ENCODE measurements at places on chromosomes 6 and 20. TPM values are rescaled to one million over a fixed set of nuclear protein-coding genes. Genes with fewer than 3 reads are reported as not detected.

DNA sequence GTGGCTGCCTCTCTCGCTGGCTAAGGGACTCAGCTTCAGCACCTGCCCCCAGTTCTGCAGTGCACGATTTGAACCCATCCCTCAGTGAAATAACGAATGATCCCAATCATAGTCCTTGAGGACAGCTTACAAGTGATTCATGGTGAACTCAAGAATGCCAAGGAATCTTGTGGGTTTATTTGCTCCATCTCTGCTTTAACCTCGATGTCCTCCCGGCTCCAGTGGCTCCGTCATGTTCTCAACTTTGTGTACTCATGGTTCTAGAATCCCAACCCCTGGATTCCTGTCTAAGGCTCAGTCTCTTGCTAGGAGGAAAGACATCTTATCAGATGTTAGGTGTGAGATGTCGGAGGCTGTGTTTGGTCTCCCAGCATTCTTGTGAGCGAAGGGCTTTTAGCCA lies 29.0 kb upstream of the GTSF1L start:
- no peak for DNase-seq

DNA sequence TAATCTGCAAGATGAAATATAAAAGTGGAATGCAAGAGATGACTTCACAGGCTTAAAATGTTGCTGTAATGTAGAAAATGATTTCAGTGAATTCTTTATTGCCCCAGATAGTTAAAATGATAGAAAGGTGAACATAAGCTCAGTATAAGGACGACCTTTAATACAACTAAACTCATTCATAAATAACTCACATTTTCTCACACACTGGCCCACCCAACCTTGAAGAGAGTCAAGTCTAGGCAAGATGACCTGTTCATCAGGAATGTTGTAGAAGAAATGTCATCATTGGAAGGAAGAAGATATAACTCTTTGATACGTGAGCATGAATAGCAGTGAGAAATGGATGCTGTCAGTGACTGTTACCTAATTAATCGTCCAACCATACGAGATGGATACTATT lies 111.1 kb upstream of the SASH1 start:
- DNase-seq = no peak

DNA sequence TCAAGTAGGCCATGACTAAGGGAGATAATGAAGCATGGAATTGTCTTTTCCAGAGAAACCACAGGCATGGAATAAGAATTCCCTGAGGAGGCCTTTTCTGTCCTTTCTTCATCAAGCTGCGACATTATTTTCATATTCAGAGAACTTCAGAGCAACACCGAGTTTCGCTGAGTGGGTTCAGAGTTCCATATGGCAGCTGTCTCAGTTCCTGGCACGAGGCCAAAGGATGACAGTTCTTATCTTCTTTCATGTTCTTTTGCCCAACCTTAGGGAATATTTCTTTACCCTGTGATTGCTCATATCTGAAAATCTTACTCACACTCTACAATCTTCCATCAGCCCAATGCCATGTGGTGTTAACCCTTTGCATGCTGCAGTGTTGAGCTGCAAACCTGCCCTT lies 135.3 kb upstream of the BMP2 start:
- no peak for DNase-seq

GRCh38 chr6:167030222-167031072 lies 31.2 kb downstream of the CEP43 start:
- DNase-seq = no peak

DNA sequence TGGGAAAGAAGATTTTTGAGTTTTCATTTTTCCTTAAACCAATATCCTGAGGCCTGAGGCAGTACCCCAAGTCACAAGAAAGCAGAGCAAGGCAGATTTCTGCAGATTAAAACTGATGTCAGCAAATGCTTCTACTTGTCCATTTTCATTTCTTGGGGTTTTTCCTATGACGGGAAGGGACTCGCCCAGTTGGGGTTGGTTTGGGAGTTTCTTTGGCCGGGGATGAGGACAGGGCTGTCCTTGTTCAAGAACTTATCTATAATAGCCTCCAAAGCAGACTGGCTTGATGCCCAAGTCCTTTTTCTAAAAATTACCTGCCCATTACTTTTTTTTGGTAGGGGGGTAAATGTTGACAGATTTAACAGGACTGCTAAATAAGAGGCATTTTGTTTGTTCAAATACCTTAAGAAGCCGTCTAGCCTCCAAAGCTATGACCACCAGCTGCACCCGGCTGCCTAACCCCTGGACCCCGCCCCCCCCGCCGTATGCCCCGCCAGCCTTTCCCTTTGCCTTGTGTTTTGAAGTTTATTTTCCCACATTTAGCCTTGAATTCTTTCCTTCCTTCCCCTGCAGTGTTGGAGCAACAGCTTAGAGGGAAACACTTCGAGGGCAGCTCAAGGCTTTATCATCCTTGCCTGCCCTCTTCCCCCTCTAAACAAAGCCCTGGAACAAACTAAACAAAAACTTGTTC lies 2.5 kb downstream of the KCNK5 start:
- DNase-seq = no peak

DNA sequence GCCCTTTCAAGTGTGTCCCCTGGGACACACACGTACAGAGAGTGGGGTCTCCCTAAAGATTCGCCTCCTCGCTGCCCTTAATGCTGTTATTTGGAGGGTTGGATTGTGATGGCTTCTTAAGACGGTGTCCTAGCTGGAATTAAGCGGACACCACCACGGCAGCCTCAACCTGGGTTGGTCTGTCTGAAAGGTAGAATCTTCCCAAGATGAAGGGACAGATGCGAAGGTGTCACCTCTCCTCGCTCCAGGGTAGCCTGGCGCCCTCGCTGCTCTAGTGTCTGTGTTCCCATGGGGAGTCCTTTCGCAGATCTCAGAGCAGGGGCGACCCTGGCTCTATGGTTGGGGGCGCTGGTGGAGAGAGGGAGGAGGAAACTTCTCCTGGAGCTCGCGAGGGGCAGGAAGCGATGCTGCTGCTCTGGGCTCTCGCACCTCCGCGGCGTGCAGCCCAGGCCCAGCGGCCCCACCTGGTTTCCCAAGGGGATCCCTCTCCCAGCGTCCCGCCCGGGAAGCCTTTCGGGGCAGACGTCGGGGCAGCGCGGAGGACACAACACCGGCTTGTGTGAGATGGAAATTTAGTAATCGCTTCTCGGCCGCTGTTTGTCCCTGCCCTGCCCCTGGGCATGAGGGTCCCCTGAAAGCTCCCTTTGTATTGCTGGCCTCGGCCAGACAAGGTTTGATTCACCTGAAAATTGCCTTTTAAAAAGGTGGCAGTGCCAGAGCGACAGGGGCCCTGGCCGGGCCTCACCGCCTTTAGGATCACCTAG lies 1.7 kb downstream of the RSPO3 start:
- DNase-seq = no peak

GRCh38 chr6:26390531-26390930 lies 7.6 kb downstream of the BTN2A2 start:
- no peak for DNase-seq

DNA sequence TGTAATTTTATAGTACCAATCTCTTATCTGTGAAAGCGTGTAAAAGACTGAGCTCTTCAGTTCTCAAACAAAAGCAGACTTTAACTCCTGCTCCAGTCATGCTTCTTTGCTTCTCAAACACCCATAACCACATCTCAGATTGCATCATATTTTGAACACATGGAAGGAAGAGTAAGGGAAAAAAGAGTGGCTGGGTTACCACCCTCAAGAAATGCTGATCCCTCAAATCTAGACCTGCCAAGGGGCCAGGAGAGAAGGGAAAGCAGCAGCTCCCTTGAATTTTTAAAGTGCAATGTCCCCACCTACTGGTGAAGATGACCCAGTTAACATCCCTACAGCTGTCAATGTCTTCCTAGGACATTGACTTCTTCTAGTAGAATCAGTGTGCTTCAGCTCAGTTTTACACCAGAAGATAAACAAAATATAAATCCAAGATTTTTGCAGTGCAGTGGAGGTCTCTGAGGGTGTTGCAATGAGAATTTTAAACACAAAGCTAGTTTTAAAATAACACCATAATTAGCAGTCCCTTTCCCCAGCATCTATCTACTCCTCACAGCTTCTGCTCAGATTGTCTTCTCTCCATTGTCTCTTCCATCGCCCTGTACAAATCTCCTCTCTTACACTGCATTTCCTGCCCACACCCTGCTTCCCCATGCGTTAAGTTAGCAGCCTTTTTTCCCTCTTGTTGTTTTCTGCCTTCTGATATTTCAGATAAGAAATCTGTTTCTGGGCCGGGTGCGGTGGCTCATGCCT lies 22.6 kb upstream of the HLA-DQB2 start:
- DNase-seq = peak; percentile 49

DNA sequence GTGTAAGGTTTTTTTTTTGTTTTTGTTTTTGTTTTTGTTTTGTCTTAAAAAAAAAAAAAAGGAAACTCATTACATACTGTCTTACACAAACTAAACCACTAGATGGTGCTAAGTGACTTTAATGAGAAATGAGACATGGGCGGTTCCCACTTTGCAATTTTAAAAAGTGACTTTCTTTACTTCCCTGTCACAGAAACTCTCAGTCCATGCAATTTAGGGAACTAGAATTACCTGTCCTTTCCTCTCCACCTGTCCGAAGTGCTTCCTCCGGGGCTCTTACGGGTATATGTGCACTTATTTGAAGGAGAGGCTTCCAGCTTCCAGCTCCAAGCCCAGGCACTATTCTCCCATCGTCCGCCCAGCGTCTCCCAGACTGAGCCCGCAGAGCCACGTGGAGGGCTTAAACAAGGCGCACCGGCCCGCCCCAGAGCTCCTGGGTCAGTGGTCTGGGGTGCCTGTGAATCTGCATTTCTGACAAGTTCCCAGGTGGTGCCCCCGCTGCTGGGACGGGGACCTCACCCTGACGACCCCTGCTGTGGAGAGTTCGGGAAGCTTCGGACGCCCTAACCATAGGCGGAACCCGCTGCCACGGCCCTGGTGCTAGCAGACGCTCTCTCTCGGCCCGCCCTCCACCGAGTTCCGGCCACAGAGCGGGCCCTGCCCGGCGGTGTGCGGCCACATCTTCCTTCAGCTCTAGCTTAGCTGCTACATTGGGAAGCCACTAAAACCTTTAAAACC lies 26.1 kb downstream of the BFSP1 start:
- peak; percentile 31 for DNase-seq

The SAPCD1 gene
- 2.7 TPM for total RNA-seq

The SLC35D3 gene
- total RNA-seq = not detected

The SLC22A1 gene
- total RNA-seq = 8.9 TPM

The PMEPA1 gene
- total RNA-seq = 83.8 TPM
